Psoas muscle (tissue), 8 donors: ENCODE measurements at places on chromosomes 6 and 20.

DNA sequence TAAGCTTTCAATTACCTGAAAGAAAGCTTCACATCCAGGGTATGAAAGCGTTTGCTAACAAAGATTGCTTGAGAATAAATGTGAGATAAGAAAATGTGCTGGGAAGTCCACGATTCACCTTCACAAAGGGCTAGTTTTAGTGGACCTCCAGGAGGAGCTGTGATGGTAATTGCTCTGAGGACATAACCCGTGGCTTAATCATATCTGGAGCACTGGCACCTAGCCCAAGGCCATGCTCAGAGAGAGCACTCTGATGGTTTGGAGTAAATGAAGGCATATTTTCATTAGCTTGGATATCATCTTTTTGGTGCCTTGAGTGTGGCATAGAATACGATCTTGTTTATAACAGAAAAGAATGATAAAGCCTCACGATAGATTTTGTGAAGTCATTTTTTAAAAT, 46.9 kb upstream of the BACH2 start:
- peak; percentile 20 for DNase-seq

GRCh38 chr6:136784910-136785746, 7.1 kb downstream of the MAP3K5 start:
- DNase-seq = peak; percentile 37

DNA sequence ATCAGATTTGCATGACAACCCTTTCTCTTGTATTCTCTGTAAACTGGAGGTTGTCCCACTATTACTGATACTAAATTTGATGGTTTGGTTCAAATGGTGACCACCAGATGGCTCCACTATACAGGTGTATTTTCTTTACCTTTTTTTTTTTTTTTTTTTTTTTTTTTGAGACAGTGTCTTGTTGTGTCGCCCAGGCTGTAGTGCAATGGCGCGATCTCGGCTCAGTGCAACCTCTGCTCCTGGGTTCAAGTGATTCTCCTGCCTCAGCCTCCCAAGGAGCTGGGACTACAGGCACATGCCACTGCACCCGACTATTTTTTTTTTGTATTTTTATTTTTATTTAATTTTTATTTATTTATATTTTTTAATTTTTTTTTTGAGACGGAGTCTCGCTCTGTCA, 6.6 kb upstream of the WTAP start:
- no peak for DNase-seq

DNA sequence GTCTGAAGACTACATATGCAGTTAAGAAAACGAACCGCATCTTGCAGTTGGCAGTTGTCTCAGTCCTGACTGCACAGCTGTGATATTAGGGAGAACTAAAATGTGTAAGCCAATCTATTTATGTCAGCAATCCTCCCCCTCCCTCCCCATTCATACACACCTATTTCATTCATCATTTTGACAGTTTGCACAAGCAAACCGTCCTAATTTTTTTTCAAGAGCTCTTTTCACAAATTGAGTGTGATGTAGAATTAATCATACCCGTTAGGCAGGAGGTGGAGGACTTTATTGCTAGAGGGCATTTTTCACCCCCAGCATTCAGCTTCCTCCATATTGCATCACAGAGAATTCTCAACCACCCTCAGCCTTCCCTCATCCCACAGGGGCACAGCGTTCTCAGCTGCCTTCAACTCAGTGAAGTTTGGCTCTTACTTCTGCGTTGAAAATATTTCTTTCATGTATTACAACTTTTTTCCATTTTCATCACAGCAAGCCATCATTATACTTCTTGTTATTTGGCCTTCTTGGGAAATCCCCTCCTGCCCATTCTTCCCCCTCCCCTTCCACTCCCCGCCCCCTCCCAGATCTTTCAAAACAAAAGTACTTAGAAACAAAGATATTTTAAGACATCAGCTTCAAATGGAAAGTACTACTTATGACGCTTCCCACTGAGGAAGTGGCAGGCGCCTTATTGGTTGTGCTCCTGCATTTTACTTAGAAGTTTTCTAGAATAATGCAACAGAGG, 37.5 kb downstream of the NOX3 start:
- DNase-seq = peak; percentile 30

DNA sequence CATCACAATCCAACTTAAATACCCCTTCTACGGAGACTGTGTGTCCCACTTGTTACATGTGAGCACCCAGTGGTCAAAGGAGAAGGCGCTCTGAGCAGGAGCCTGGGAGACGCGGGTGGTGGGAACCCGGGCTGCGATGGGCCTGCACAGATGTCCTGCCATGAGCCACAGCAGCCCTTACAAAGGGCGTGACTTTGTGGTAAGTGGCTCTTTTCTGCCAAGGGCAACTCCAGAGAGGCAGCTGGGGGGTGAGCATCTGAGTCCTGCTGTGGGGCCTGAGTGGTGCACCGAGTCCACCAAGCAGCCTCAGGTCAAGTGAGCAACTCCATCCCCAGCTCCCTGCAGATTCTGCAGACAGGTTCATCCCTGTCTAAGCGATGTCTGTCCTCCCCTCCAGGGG, 33.6 kb upstream of the CST7 start:
- DNase-seq = no peak

- no peak for DNase-seq
Measured at GRCh38 chr6:134065706-134066105, 13.3 kb upstream of the SLC2A12 start.

DNA sequence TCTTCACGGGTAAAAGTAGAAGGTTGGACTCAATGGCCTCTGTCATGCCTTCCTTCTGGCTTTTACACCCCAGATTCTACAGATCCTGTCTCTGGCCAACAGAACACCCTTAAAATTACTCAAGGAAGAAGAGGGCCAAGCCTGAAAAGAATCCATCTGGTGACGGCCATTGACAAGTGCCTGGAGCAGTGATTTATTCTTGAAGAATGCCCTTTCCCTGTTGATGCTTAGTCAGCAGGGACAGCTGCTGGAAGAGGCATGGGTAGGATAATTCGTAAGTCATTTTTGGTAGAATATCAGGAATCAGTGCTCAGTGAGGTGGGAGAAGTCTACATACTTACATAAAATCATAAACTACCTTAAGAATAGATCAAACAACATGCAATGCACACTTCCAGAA, 397.9 kb downstream of the SAMD5 start:
- DNase-seq = no peak

GRCh38 chr6:96795481-96795880, 41.8 kb downstream of the GPR63 start:
- no peak for DNase-seq

DNA sequence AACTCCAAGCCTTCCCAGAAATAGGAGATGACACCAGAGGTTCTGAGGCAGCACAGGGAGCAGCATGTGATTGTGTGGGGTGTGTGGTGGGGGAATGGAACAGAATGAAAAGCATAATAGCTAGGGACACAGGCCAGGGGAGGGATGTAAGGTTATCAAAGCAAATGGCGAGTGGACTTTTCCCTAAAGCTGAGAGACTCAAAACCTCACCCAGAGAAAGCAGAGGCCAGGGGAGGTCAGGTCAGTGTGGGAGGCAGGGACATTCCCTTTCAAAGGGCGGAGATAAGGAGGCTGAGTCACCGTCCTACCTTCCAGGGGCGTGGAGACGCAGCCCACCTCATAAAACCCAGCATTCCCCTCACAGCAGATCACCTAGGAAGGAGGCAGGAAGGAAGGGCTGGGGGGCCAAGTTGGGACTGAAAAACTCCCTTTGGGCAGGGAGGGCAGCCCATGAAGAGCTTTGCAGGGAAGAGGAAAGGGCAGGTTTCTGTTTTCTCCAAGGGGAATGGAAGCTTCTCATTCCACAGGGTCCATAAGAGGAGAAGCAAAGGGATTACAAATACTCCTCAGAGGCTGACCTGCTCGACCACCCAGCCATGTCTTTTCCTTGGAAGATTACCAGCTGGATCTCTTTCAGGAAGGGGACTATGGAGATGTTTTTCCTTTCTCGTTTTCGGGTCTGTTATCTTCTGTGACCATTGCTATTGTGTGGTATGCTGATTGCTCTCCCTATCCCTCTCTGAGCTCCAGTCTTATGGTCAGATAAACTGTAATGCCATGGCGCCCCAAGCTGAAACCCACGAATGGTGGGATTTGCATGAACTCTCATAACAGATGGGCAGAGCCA, 9.6 kb upstream of the LY6G5C start:
- DNase-seq = no peak

DNA sequence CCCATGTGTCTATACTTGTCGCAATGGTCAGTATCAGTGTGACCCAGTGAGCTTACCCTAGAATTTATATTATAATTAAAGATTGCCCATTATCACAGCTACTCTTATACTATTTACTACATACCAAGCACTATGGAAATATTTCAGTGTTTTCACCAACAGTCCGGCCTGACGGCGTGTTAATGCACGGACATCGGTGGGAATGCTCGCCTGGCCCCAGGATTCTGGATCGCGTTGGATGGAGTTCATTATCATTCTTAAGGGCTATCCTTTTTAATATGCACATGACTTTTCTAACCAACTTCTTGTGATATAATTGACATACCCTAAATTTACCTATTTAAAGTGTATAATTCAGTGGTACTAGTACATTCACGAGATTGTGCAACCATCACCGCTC, 51.8 kb upstream of the AFDN start:
- no peak for DNase-seq

DNA sequence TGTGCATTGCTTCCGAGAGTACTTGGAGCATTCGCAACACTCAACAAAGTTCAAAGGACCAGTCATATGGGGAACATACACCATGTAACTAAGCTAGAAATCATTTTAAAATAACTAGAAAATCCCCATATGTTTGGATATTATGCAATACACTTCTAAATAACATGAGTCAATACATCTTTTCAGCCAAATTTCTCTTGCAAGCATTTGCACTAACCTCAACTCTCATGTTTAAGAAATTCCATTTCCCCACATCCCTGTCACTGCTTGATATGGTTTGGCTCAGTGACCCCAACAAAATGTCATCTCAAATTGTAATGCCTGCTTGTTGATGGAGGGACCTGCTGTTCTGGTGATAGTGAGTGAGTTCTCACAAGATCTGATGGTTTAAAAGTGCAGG, 85.7 kb upstream of the CST7 start:
- DNase-seq = no peak

- no peak for DNase-seq
Measured at GRCh38 chr6:156841508-156841907, 64.3 kb downstream of the ARID1B start.

GRCh38 chr20:24492031-24492607, 22.7 kb downstream of the SYNDIG1 start:
- DNase-seq = no peak

- no peak for DNase-seq
Measured at GRCh38 chr20:33846291-33846935, 35.3 kb downstream of the CHMP4B start.

DNA sequence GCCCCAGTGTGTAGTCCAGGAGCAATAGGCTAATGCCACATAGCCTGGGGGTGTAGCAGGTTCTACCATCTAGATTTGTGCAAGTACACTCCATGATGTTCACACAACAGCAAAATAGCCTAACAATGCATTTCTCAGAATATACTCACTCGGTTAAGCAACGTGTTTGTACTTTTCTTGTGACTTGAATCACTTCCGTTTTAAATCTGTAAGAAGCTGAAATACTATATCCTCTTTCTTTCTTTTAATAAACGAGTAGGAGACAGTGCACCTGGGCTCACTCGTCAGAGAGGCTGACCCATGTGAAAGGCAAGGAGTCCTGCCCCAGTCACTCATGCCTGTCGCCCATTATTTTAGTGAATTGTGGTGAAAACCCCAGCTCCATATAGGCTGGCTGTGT, 201.6 kb downstream of the FOXA2 start:
- DNase-seq = no peak

DNA sequence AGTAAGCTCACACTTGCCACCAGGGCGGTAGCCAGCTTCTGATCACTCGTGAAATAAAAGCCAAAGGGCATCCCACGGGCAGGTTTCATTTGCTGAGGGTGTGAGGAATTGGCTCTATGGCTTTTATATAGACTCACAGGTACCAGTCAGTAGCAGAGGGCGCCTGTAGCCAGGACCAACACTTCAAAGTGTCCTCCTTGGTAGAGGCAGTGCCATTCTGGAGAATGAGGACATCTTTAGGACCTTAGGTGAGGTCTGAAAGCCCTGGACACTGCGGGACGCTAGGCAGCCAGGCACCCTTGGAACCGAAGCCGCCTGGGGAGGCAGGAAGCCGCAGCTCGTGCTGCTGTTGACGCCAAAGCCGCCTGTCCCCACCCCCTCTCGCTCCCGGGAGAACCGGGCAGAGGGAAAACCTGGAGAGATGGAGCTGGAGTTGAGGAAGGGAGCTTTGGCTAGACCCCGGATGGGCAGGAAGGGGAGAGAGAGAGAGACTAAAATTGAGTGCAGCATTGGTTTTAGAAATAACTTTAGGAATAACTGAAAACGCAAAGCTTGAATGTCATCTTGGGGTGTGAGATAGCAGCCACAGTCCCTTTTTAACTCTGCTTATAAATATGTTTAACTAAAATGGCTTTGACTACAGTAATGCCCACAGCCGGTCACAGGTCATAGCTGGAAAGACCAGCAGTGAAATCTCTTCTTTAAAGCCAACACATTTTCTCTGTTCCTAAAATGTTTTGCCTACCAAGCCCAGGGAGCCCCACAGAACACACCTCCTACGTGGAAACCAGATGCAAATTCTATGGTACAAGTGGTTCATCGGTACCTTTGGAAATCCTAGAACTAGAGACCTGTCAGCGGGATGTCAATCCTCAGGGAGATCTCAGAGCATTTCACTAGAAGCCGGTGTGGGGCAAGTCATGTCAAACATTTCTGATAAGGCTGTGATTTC, 128.5 kb upstream of the CDYL start:
- peak; percentile 92 for DNase-seq

DNA sequence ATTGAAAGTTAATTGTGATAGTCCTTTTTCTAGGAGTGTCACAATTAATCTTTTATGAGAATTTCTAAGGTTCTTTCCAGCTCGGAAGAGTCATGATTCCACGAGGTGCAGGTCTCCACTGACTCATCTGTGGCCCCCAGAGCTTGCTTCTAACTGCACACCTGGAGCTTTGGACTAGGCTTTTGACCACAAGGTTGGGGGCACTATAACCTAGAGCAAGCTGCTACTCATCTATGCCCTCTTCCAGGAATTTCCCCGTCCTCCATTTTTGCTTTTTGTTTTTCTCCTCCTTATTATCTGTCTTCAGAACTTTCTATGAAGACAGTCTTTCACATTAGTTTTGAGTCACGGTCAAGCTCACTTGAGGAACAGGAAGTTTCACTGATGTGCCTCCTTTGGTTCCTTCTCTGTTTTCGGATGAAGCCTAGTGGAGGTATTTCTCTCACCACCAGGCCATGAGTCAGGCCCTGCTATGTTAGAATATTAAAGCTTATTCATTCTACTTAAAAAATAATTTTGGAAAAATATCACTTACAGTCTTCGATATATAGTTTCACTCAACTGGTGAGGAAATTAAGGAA, 119.2 kb upstream of the INSM1 start:
- no peak for DNase-seq

DNA sequence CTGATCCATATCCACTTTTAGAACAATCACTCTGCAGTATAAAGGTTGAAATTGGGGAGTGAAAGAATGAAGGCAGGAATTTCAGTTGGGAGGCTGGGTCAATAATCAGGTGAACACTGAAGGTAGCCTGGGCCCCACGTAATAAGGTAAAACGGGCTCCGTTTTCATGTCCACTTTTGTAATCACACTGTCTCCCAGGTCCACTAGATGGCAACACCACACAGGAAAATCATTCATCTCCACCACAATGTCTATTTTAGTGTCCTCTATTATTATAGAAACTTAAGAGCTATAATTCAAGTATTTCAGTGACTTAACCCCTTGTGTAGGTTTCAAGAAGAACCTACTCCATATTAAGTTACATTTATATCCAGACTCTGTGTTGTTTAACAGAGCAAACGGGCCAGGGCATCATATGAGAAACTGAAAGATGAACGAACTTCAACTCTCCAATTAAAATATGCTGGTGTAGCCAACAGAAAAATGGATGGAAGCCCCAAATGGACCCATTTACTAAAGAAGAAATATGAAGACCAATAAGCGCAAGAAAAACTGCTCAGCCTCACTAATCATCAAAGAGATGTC, 45.9 kb upstream of the MC3R start:
- DNase-seq = no peak
